ENCODE measurements at places on chromosomes 12 and 14.
A peak's percentile ranks its signal among the peaks of the same experiment; 100 is the strongest.

- no peak for DNase-seq
Measured at GRCh38 chr14:73700325-73700724, 13.9 kb downstream of the PNMA1 start.

DNA sequence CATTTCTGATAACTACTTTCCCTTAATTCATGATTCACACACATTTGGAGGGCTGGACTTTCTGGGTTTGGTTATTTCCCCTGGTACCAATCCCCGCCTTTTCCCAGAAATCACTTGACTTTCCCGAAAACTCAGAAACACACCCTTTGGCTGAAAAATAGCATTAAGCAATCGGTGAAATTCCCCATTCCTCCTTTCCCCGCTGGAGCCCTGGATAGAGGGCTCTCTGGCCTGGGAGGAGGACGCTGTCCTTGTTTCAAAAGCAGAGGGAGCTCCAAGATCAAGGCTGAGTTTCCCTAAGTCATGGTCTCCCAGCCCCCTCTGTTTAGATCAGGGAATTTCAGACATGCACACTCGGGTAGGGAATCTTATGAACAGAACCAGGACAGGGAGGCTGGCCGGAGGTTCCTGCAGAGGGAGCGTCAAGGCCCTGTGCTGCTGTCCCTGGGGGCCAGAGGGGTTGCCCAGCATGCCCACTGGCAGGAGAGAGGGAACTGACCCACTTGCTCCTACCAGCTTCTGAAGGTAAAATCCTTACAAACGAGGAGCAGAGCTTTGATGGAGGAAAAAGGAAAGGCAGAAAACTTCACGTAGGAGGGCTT is at the start of gene C1S:
Gene C1S, plus strand, starts transcription at position 366 of the 602 bp plus-strand sequence. CDS start 1,195 bp downstream, outside the sequence.
- peak; percentile 94 for DNase-seq

DNA sequence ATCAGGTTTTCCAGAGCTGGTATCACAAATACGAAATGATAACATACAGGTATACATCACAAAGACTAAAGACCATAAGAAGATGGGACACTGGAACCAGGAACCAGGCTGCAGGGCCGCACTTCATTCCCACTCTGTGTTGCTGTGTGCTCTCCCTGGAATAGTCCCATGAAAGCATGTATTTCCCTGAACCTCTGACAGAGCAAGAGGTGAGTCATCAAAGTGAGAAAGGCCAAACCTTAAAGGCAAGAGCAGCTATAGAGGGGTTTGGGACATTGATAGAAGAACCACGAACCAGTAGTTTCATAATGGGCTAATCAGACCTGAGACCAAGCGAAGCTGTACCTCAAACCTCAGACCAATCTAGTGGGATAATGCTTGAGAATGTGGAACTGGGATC is 283.0 kb upstream of the PRKD1 start:
- peak; percentile 20 for DNase-seq

- DNase-seq: peak; percentile 46
Measured at GRCh38 chr14:103880348-103881267, 33.2 kb upstream of the PPP1R13B start.

DNA sequence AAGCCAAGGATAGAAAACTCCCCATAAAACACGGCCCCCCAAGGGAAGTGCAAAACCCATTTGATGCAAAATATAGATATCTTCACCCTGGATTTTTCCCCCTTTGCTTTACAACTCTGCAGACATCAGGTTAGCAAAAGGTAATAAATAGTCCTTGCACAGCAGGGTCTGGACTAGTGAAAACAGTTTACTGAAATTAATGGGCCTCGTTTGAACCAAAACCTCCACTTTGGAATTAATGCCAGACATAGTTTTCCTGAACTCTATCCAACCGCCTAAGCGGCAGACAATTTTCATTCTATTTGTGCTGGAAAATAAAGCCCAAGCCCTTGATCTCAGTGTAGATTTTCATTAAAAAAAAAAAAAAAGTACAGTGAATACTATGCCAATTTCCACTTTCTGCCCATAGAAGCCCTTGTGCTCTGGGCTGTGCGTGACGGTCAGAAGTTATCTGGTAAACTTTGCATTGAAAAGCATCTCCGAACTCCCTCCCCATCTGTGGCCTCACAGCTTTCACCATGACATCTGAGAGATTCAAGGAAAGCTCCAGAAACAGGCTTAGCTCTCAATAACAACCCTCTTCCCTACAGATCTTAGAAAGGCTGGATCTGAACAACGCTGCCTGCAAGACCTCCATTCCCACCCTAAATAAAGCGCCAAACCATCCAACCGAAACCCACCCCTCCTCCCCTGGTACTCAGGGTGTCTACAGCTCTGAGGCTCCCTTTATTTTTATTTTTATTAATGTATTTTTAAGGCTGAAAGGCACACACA is 11.0 kb upstream of the IRF2BPL start:
- no peak for DNase-seq

GRCh38 chr12:105978276-105978675 is 160.5 kb downstream of the NUAK1 start:
- DNase-seq: no peak

- DNase-seq: no peak
Measured at GRCh38 chr14:77979171-77979570, 179.3 kb downstream of the ADCK1 start.

DNA sequence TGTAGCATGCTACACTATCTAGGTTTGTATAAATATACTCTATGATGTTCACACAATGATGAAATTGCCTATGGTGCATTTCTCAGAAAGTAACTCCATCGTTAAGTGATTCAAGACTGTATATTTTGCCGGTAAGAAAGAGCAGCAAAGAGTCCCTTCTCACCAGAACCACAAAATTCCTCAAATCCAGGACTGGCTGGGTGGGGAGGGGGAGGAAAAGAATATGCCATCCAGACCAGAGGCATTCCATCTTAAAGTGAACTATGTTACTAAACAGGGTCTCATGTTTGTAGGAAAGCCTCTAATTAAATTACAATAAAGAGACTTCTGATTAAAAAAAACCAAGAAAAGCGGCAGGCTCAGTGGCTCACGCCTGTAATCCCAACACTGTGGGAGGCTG is 11.5 kb downstream of the UBE2N start:
- no peak for DNase-seq

DNA sequence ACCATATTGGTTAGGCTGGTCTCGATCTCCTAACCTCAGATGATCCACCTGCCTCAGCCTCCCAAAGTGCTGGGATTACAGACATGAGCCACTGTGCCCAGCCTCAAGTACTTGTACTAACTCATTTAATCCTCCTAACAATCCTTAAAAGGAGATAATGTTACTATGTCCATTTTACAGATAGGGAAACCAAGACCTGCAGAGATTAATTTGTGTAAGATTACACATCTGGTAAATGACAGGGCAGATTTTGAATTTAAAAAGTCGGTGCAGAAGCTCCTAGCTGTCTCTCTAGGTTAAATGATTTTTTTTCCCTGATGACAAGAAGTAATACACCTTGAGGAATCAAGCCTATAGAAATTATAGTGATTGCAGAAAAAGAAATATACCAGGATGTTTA is 13.7 kb upstream of the HECTD1 start:
- DNase-seq: no peak

- peak; percentile 8 for DNase-seq
Measured at GRCh38 chr12:122350141-122350848, 72.2 kb downstream of the CLIP1 start.
